Ovary (tissue), 10 donors: ENCODE measurements at places on chromosomes 5 and 9.

- DNase-seq = no peak
Measured at GRCh38 chr5:69079556-69079955, 14.3 kb upstream of the SLC30A5 start.

GRCh38 chr9:114266969-114267368 lies 55.9 kb upstream of the ORM1 start:
- no peak for DNase-seq

GRCh38 chr5:10622810-10623209 lies 58.9 kb downstream of the ANKRD33B start:
- no peak for DNase-seq

GRCh38 chr9:69649566-69650250 lies 22.5 kb downstream of the APBA1 start:
- DNase-seq = no peak

DNA sequence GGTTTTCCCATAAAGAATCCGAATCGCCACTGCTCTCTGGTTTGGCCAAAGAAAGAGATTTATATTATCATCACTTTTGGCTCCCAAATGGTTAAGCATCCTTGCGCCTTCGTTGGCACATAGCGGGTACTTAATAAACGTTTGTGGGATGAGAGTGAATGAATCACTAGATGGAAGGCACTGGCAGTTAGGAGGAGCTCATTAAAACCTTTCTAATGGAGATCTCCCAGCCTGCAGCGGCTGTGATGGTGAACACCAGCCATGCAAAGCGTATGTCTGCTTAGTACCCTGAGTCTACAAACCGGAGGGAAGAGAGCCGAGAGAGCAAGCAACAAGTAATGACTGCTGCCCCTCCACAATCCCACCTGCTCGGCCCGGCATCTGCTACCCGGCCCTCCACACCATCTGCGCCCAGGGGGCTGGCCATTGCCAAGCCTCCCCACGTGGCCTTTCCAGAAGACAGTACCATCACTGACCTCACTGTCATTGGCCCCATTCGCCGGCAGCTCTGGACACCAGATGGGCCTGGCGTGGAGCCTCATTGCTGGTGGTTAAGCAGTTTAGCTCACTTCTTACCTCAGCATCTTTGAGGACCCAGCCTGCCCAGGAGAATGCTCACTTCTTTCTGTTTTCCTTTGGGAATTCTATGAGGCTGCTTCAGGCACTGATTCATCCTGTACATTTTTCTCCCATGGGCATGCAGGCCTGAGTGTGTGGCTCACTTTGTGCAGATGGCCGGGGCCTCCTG lies 39.3 kb upstream of the ANKRD33B start:
- no peak for DNase-seq

DNA sequence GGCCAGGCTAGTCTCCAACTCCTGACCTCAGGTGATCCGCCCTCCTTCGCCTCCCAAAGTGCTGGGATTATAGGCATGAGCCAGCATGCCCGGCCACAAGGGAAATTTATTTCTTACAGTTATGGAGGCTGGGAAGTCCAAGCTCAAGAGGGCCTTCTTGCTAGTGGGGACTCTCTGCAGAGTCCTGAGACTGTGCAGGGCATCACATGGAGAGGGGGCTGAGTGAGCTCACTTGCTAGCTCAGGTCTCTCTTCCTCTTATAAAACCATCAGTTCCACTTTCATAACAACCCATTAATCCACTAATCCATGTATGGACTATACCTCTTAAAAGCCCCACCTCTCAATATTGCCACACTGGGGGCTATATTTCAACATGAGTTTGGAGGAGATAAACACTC lies 5.1 kb upstream of the SPIN1 start:
- no peak for DNase-seq

- DNase-seq = no peak
Measured at GRCh38 chr9:87011551-87011950, 64.2 kb upstream of the GAS1 start.

GRCh38 chr9:101486693-101487442 lies 46.8 kb upstream of the RNF20 start:
- DNase-seq = peak; percentile 86

- no peak for DNase-seq
Measured at GRCh38 chr9:129108805-129109536, 1.6 kb downstream of the CRAT start.
